Esophagus squamous epithelium (tissue), 5 donors: ENCODE measurements at places on chromosomes 7 and 10.

DNA sequence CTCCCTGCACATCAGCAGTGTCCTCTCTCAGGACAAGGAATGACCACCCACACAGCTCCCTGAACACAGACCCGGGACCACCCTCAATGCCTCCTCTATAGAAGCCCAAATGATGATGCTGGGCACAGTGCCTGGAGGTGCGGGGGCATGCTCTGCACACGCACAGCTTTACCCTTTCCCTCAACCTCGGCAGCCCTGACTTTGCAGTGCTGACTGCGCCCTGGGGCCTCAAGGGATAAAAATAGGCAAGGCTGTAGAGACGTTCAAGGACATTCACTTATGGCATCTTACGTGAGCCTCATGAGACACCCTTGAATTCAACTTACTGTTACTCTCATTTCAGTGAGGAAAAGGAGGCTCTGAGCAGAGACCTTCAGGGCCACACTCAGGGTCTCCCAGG, 521.6 kb upstream of the MGMT start:
- no peak overlapping the region for H3K27ac ChIP-seq
- no peaks in the 10 kb centered on the region for H3K4me1 ChIP-seq
- no peak for DNase-seq

DNA sequence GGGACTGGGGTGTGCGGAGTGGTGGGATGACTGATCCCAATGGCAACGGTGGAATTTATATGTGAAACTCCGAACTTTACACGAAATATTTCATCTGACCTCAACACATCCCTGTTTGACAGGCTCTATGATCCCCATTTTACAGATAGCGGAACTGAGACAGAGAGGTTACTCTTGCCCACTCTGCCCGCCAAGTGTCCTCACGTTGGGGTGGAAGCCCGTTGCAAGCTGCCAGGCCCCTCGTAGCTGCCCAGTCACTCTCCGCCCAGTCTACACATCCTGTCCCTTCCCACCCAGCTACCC, 397 bp upstream of the NFE2L3 start:
- DNase-seq: no peak
- H3K27ac ChIP-seq: no peak overlapping the region
- H3K36me3 ChIP-seq: no peaks in the 10 kb centered on the region
- peaks cover 40% of the 10 kb centered on the region for H3K27me3 ChIP-seq
- H3K4me3 ChIP-seq: peak overlapping the region; percentile 74

DNA sequence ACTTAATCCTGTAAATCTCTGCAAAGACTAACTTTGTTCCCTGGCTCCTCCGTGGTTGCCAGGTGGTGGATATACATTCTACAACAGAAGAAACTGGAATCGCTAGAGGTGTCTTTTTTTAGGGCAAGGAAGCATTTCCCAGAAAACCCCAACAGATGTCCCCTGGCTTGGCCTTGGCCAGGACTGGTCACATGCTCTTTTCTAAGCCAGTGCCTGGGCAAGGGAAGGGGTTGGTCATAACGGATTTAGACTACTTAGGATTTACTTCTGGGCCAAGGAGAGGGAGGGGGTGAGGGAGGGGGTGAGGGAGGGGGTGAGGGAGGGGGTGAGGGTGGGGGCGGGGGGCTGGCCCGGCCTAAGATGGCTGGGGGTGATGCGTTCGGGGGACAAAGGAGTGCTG, 105.7 kb downstream of the SNX10 start:
- H3K36me3 ChIP-seq: no peaks in the 10 kb centered on the region
- no peak overlapping the region for H3K4me3 ChIP-seq
- H3K27ac ChIP-seq: peak overlapping the region; percentile 44
- peaks cover 38% of the 10 kb centered on the region for H3K27me3 ChIP-seq

GRCh38 chr7:154672659-154673415, 330.1 kb downstream of the PAXIP1 start:
- no peaks in the 10 kb centered on the region for H3K27me3 ChIP-seq
- H3K36me3 ChIP-seq: no peaks in the 10 kb centered on the region
- H3K4me3 ChIP-seq: no peak overlapping the region
- no peak for DNase-seq
- H3K27ac ChIP-seq: no peak overlapping the region
- no peaks in the 10 kb centered on the region for H3K4me1 ChIP-seq

- no peaks in the 10 kb centered on the region for H3K4me1 ChIP-seq
- H3K4me3 ChIP-seq: no peak overlapping the region
- H3K27me3 ChIP-seq: no peaks in the 10 kb centered on the region
- no peak for DNase-seq
- no peaks in the 10 kb centered on the region for H3K36me3 ChIP-seq
These were observed 325.6 kb downstream of the SORCS3 start for GRCh38 chr10:104966563-104967297.

DNA sequence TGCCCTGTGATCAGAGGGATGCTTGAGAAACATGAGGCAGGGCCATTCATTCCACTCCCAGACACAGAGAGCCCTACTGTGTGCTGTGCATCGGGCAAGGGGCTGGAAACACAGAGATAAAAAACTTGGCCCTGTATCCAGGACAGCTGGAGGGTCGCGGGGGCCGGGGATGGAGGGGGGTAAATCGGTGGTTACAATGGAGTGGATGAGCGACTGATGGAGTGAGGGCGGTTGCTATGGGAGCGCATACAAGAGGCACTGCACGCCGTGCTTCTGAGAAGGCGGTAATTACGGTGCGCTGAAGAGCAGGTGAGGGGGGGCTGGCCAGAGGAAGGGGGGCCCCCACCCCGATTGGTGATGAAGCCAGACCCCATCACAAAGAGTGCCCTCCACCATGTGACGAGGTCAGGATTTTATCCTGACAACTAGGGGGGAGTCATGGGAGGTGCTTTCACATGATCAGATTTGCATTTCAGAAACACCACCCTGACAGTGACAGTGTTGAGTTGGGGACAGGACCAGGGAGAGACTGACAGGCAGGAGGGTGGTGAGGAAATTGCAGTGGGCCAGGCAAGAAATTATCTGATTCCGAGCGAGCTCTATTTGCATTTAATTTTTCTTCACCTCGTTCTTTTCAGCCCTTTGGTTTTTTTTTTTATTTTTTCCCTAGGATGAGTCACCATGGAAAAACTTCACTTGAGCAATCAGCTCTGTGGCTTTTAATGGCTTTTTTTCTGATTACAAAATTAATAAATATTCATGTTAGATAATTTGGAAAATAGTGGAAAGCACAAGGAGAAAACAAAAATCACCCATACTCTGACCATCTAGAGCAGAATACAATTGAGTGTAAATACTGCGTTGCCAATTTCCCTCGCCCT, 7.8 kb downstream of the CPA5 start:
- H3K36me3 ChIP-seq: no peaks in the 10 kb centered on the region
- H3K4me3 ChIP-seq: peak overlapping the region; percentile 19
- DNase-seq: no peak

DNA sequence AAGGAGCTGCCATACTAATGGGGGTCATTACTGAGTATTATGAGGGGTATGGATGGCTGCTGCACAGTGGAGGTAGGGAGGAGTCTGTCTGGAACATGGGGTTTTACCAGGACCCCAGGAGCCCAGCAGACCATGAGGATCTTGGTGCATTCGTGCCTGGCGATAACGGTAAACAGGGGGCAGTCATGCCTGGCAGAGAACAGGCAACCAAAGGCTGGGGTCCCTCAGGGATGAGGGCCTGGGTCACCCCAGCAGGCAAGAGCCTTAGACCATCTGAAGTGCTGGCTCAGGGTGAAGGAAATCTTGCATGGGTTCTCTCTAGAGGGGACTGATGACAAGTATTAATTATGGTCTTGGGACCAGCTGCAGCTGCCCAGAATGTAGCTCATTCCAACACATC, 46.1 kb downstream of the MYL10 start:
- no peak for DNase-seq
- H3K27me3 ChIP-seq: peaks cover 43% of the 10 kb centered on the region
- H3K4me3 ChIP-seq: no peak overlapping the region
- no peaks in the 10 kb centered on the region for H3K4me1 ChIP-seq

GRCh38 chr10:76436981-76437380, 1005.6 kb downstream of the LRMDA start:
- H3K27ac ChIP-seq: no peak overlapping the region
- no peaks in the 10 kb centered on the region for H3K27me3 ChIP-seq
- no peaks in the 10 kb centered on the region for H3K36me3 ChIP-seq
- peaks cover 18% of the 10 kb centered on the region for H3K4me1 ChIP-seq

GRCh38 chr7:30028216-30028748, at the start of gene PLEKHA8:
Gene PLEKHA8 (plus strand): TSS chr7:30028412. CDS start chr7:30028763, 351 bp downstream.
- no peaks in the 10 kb centered on the region for H3K36me3 ChIP-seq
- DNase-seq: peak; percentile 55
- peak within 1 kb of the TSS; percentile 94 for H3K27ac ChIP-seq

GRCh38 chr10:100345570-100346330, 1.3 kb upstream of the SCD start:
- no peak for DNase-seq
- H3K36me3 ChIP-seq: no peaks in the 10 kb centered on the region
- H3K27ac ChIP-seq: no peak overlapping the region
- peaks cover 11% of the 10 kb centered on the region for H3K4me1 ChIP-seq
- peak overlapping the region; percentile 77 for H3K4me3 ChIP-seq
- peaks cover 6% of the 10 kb centered on the region for H3K27me3 ChIP-seq

DNA sequence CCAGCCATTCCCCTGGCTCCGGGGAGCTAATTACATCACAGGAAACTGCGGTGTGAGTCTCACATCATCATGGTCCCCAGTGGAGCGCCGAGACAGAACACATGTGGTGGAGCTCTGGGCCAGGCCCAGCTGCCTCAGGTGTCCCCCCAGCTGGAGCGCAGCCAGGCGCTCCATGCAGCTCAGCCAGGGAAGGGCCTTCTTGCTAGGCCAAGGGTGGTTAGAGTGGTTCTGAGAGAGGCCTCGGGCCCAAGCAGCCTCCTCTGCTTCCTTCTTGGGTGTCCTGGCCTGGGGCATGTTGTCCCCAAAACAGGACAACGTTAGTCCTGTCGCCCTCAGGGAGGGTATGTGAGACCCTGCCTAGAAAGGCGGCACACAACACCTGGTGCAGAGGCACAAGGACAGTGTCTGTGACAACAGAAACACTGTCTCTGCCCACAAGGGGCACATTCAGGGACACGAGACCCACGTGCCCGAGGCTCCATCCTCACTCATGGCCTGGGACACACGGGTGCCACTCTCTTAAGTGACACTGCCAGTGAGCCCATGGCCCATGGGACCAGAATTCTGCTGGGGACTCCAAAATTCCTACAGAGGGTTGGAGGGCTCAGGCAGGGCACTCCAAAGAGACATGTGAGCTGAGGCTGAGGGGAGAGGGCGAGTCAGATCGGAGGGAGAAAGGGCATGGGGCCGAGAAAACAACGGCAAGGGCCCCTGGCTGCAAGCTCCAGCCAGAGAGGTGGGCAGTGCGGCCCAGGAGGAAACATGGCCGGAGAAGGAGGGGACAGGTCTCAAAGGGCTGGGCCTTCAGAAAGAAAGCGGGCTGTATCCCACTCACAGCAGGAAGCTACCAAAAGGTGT, 37.0 kb upstream of the RET start:
- H3K27ac ChIP-seq: no peak overlapping the region
- H3K4me1 ChIP-seq: no peaks in the 10 kb centered on the region
- no peak for DNase-seq
- no peaks in the 10 kb centered on the region for H3K36me3 ChIP-seq
- no peak overlapping the region for H3K4me3 ChIP-seq

- no peaks in the 10 kb centered on the region for H3K27me3 ChIP-seq
- no peaks in the 10 kb centered on the region for H3K4me1 ChIP-seq
- no peak overlapping the region for H3K27ac ChIP-seq
- no peaks in the 10 kb centered on the region for H3K36me3 ChIP-seq
These were observed 280.3 kb upstream of the HABP2 start for GRCh38 chr10:113272511-113272910.

GRCh38 chr7:99033765-99034164, 110.1 kb downstream of the SMURF1 start:
- no peak overlapping the region for H3K4me3 ChIP-seq
- no peaks in the 10 kb centered on the region for H3K27me3 ChIP-seq
- peaks cover 3% of the 10 kb centered on the region for H3K4me1 ChIP-seq
- peak overlapping the region; percentile 12 for H3K27ac ChIP-seq
- peaks cover 100% of the 10 kb centered on the region for H3K36me3 ChIP-seq

DNA sequence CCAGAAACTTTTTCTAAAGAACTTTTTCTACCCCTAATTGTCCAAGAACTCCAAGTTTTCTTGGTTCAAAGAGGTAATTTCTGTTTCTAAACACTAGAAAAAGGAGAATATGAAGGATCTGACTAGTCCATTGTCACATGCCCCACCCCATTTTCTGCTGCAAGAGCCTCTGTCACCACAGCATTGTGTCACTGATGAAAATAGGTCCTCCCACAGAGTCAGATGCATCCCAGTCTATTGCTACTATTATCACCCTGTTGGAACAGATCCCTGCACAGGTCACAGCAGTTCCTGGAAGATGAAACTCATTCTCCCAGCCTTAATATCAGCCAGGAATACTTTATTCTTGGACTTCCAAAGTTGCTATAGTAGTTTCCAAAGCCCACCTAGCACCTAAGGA, 7.5 kb upstream of the CFTR start:
- H3K36me3 ChIP-seq: no peaks in the 10 kb centered on the region
- DNase-seq: no peak
- H3K4me3 ChIP-seq: no peak overlapping the region

DNA sequence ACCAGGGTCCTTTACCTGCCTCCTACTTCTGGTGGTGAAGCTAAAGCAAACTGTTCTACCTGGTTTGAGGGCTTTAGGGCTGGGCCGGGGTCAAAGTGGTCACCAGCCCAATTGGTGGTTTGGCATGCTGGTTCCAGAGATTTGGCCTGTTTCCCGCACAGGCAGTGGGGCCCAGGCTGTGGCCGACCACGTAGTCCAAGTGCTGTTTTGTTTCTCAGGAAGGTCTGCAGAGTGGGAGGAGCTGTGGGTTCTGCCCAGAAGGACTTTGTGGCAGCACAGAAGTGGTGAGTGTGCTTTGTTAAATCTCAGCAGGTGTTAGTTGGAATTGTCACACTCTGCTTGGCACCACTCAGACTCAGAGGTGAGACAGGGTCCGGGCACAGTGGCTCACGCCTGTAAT, 85.8 kb downstream of the MKX start:
- H3K27ac ChIP-seq: no peak overlapping the region
- no peaks in the 10 kb centered on the region for H3K27me3 ChIP-seq
- H3K4me3 ChIP-seq: no peak overlapping the region
- H3K36me3 ChIP-seq: no peaks in the 10 kb centered on the region
- H3K4me1 ChIP-seq: no peaks in the 10 kb centered on the region

DNA sequence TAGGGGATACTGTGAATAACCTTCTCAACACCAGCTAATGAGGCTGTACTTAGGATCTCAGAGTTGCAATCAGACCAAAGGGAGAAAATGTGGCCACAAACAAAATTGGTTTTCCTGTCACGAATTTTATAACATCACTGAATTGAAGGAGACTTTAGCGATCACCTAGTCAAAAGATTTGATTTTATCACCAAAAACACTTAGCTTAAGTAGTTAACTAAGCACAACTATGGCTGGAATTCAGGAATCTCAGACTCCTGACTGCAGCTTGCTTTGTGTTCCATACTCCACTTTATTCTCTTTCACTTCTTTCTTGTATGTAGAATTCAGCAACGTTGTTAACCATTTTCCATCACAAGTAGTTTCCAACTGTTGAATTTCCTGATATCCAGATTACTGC, 152.0 kb downstream of the SLC16A9 start:
- H3K4me3 ChIP-seq: no peak overlapping the region
- no peaks in the 10 kb centered on the region for H3K36me3 ChIP-seq
- no peak overlapping the region for H3K27ac ChIP-seq
- no peaks in the 10 kb centered on the region for H3K27me3 ChIP-seq
- no peaks in the 10 kb centered on the region for H3K4me1 ChIP-seq
- DNase-seq: no peak

- H3K27ac ChIP-seq: peak overlapping the region; percentile 40
- H3K4me3 ChIP-seq: peak overlapping the region; percentile 65
- no peaks in the 10 kb centered on the region for H3K27me3 ChIP-seq
- no peaks in the 10 kb centered on the region for H3K36me3 ChIP-seq
- peaks cover 6% of the 10 kb centered on the region for H3K4me1 ChIP-seq
These were observed 535.4 kb upstream of the GALNT17 start for GRCh38 chr7:70596598-70596913.
